ENCODE measurements at places on chromosomes 5 and 9.

- no peak for DNase-seq
Observed at GRCh38 chr5:169856571-169856970, 123.7 kb downstream of the INSYN2B start.

DNA sequence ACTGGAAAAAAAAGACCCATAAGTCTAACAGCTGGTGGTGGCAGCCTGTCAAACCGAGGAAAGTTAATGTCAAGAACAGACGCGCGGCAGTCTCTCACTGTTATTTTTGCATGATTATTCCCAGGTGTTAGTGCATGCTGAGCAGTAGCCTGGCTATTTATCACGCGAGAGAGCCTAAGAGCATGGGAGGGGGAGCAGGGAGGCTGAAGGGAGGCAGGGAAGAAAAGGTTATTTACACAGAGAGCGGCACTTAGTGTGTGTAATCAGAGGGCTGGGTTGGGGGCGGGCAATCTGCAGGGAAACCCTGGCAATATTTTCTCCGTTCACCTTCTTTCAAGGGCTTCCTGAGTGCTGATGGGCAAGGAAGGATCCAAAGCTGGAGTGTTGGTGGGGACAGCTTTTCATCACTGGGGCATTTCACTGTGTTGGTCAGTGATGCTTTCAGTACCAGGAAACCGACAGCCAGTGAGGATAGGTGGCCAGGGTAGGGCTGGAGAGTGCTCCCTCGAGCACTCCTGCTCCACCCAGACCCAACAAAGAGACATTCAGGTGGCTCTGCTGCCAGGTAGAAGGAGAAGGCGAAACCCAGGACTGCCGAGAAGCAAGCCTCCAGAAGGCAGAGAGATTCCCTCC, 39.6 kb downstream of the ZNF608 start:
- DNase-seq = peak; percentile 80

- DNase-seq = no peak
Observed at GRCh38 chr5:34682926-34683623, 26.9 kb downstream of the RAI14 start.

GRCh38 chr9:100303747-100304146, 49.0 kb downstream of the TEX10 start:
- no peak for DNase-seq

GRCh38 chr9:86778761-86779160, 168.5 kb downstream of the GAS1 start:
- no peak for DNase-seq

GRCh38 chr9:40884072-40884901, 244.2 kb downstream of the FOXD4L6 start:
- DNase-seq = no peak

- no peak for DNase-seq
Observed at GRCh38 chr5:58797021-58797420, 214.1 kb downstream of the RAB3C start.
